ENCODE measurements at places on chromosomes 12 and 14.

DNA sequence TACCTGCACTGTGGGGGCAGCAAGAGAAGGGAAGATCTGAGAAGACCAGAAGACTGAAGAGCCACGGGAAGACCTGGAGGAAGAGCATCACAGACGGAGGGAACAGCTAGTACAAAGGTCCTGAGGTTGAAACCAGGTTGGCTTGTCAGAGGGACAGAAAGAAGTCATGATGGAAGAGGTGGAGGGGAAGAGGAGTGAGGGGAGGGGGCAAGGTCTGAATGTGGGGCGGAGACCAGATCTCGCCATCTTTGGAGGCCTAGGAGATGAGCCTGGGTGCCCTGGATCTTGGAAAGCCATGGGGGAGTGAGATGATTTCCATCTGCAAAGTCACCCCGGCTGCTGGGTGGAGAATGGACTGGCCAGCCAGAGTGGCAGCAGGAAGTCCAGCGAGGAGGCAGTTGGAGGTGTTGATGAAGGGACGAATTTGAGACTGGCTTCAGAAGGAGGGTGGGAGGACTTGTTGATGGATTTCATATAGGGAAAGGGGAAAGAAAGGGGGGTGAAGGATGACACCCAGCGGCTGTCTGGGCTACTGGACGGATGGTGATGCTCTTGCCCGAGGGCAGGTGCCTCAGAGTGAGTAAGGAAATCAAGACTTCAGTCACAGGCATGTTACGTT lies 14.6 kb upstream of the UBC start:
- DNase-seq, result no peak

DNA sequence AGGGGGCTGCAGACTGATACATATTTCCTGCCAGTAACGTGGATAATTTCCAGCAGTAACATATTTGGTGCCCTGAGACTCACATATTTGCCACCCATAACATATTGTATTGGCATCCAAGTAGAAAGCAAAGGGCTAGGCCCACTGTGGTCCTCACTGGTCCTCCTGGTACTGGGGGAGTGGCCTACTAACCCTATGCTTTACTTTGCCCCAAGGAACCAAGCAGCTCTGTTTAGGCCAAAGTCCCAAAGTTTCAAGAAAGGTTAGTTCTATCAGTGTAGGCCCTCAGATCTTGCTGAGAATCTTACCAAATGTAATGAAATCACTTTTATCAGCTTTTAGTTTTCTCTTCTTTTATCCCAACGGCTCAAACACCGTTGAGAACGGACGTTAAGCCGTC lies 35.4 kb upstream of the NAP1L1 start:
- DNase-seq, result no peak

- no peak for DNase-seq
Observed at GRCh38 chr14:57080691-57081090, 188.0 kb downstream of the EXOC5 start.

- no peak for DNase-seq
Observed at GRCh38 chr14:86672080-86672479, 1142.1 kb downstream of the FLRT2 start.

DNA sequence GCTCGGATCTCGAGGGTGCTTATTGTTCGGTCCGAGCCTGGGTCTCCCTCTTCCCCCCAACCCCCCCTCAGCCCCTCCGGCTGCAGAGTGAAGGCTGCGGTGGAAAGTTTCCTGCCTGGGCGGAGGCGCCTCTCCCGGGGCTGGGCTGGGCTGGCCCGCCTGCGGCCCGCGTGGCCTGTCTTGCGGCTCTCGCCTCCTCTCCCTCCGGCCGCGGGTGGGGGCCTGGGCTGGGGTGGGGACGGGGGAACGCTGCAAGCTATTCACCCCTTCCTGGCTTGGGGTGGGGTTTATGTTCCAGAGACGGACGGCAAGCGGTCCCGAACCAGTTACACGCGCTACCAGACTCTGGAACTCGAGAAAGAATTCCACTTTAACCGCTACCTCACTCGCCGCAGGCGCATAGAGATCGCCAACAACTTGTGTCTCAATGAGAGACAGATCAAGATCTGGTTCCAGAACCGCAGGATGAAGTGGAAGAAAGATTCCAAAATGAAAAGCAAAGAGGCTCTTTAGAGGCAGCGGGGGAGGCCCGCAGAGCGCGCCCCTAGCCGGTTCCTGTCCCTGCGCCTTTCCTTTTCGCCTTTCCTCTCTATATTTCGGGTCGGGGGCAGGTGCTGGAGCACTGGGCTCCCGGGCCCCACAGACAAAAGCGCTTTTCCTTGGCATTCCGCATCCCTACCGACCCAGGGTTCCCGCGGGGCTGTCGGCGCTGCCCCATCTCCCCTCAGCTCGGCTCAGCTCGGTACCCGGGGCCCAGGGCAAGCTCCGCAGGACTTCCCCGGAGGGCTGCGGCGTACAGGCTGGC lies 1.3 kb downstream of the HOXC5 start:
- no peak for DNase-seq

DNA sequence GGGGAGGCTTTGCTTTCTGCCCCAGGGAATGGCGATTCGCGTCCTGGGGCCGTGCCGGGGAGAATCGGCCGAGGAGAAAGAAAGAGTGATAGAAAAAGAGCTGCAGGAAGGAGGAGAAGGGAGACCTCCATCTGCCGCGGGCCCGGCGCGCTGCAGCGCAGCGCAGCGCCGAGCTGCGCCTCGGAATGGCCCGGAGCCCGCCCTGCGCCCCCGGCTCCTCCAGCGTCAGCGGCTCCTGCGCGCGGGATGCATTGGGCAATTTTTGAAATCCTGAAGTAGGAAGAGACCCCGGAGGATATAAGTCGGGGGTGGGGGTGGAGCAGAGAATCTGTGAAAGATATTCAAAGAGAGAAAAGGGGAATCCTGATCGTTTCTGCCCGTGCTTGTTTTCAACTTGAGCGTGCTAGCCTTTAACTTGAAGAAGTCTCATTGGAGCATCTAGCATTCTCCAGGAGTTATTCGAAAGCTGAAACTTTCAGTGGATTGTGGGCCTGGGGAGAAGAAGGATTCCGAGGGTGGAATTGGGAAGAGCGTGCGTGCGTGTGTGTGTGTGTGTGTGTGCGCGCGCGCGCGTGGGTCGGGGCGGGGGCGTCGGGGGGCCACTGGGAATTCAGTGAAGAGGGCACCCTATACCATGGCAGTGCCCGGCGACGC lies 441 bp downstream of the PDE3A start:
- no peak for DNase-seq

DNA sequence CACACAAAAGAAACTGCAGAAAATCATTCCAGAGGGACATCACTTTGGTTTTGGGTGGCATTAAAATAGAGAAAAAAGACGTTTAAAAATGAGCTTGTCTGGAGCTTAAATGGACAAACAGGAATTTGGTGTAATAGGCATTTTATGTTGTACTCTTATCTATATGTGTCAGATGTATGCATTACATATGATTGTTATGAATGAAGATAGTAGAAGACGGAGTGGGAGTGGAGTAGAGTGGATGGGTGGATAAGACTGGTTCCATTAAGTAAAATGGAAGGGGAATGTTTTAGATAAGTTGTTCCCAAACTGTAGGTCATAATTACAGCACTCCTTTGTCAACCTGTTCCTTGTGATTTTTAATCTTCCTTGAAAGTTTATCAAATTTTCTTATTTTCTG lies 1.9 kb downstream of the CCDC91 start:
- DNase-seq, result no peak

DNA sequence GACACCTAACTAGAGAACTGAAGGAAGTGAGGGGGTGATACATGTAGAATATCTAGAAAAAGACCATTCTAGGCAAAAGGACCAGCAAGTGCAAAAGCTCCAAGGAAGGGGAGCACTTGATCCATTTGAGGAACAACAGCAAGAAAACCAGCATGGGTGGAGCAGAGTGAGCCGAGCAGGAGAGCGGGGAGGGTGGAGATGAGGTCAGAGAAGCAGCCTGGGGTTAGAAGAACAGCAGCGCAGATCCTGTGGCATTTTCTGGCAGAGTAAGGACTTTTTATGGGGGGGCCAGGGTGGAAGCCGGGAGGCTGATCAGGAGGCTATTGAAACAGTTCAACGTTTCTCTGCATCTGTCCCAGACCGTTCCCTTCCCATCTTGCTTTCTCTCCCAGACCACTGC lies 24.5 kb upstream of the TMCC3 start:
- no peak for DNase-seq

GRCh38 chr14:72369106-72369505 lies 436.9 kb downstream of the RGS6 start:
- no peak for DNase-seq

DNA sequence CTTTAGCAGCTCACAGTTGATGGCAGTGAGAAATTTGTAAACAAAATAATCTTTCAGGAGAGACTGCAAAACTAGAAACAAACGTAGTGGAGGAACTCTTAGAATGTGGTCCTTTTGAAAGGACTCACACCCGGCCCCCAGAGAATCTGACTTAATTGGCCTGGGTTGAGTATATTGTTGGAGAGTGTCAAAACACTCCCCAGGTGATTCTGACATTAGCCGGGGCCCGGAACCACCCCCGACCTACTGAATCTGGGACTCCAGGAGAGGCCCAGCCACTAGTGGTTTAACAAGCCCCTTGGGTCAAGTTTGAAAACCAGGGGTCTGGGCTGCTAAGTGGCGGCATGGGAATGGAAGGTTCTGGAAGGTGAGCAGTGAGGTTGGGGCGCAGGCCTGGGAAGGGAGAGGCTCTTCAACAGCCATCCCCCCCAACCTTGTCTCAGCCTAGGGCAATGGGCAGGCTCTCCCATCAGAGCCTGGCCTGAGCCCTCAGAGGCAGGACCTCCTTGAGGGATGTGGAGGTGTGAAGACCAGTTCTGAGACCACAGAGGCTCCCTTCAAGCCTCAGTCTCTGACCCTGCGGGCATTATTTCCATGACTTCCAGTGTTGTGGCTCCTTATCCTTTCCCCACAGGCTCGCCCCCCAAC lies 1.1 kb upstream of the ELK3 start:
- DNase-seq, result no peak

GRCh38 chr14:69573831-69574262 lies 824 bp downstream of the CCDC177 start:
- DNase-seq, result no peak

DNA sequence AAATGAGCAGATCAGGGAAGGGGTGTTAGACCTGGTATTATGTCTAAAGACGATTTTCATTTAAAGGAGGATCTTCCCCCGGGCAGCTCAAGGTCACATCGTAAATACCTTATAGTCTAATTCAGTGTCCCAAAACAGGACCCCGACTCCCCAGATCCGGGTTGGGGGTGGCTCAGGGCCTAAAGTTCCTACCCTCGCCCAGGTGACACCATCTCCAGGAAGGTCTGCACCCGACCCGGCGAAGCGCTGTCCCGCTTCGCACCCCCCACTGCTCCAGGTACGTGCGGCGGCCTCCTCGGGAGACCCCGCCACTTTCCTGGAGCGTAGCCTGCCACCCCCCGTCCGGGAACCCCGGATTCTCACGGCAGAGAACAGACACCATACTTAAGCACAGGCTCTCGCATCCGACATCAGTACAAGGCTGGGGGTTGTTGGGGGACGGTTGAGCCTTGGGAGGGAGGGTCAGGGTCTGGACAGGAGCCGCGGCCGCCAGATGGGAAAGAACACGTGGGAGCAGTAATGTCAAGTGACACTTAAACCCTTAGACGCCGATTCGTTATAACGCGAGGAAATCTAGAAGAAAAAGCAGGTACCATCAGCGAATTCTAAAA lies 556 bp downstream of the TIMM9 start:
- DNase-seq, result no peak

DNA sequence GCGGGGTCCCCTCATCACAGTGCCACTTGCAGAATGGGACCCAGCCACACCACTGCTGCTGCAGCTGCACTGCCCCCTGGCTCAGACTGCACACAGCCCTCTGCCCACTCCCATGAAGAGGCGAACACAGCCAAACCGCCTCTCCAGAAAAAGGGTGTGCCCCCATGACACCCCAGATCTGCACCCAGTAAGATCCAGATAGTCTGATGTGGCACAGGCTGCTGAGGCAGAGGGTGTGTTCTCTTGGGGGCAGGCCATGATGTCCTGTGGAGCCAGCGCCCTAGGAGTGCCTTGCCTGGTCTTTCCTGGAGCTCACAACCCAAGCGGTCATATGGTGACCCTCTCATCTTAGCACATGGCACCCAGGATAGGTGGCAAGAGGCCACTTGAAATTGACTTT lies 44.4 kb downstream of the SLC8B1 start:
- no peak for DNase-seq

DNA sequence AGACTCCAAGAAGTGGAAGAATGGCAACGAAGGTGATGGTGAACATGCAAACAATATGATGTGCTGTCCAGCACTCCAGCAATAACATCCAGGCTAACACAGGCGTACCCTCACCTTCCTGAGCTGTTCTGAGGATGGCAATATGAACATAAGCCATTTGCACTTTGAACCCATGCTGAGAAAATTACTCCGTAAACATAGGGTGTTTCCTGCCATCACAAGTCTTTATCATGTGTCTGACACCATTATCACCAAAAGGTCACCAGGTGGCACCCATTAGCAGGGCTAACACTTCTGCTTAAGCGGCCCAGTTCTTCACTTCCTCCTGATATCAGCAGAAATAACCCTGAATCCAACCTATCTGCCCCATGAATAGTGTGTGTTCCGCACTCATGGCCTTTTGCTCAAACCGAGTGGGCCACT lies 482.8 kb downstream of the MED13L start:
- DNase-seq, result no peak

GRCh38 chr14:102667703-102668102 lies 75.3 kb downstream of the RCOR1 start:
- DNase-seq, result no peak

DNA sequence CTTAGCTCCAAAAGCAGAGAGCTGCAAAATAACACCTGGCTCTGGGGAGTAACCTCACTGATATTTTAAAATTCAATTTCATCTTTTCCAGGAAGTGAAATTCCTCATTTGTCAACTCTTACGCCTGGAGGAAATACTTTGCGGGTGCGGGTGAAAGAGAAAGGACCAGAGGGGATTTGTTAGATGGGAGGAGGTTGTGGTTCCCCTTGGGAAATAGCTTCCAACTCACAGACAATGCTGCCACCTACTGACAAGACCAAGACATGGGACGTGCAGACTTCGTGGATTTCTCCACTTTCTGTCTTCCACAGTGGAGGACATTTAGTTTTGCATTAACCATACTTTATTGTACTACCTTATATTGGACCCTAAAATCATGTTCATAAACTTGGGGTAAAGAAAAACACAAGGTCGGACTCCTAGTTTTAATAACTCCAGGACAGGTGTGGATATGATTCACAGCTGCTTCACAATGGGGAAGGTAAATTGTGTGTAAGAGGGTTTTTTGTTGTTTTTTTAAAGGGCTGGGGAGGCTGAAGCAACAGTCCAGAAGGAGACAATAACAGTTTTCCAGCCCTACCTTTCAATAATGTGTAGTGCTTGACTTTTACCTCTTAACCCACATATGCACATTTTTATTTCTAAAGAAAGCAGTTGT lies 10.8 kb downstream of the FBXL14 start:
- DNase-seq, result peak; percentile 68

- no peak for DNase-seq
Observed at GRCh38 chr14:92412912-92413311, 89.9 kb downstream of the SLC24A4 start.

- no peak for DNase-seq
Observed at GRCh38 chr12:7034464-7034863, 16.2 kb upstream of the LPCAT3 start.

- no peak for DNase-seq
Observed at GRCh38 chr14:105531088-105531893, 4.9 kb downstream of the TMEM121 start.

Measured in pulmonary artery endothelial cell (primary cell).